ENCODE measurements at places on chromosomes 16 and 17.

DNA sequence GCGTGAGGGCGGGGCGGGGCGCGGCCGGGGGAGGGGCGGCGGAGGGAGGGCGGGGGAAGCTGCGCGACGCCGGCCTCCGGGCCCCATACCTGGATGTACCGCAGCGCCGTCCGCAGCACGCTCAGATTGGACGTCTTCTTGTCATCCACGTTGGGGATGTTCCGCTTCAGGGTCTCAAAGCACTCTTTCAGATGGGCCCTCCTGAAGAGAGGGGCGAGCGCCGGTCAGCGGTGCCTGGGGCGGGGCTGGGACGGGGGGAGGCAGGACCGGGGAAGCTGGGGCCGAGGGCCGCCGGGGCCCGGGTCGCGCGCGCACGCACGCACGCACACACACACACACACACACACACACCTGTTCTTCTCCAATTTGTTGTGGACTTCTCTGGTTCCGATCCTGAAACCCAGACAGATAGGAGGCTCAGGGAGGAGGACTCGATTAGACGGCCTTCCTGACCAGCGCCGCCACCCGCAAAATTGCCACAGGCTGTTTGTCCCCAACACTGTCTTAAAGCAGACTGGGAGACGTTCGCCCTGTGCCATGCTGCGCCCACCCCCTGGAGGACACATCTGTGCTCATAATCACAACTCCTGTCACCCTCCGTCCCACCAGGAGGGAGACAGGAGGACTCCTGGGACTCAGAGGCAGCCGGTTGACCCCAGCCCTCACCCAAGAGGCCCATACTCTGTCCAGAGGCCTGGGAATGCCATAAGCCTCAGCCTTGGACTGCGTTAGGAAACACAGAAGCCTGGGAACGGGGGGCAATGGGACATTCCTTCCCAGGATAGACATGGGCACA is 6.7 kb downstream of the MNT start:
- DNase-seq = no peak

GRCh38 chr16:88914750-88915368 is 48.4 kb upstream of the PABPN1L start:
- no peak for DNase-seq

- DNase-seq = no peak
Measured at GRCh38 chr16:74575807-74576643, 30.9 kb downstream of the GLG1 start.

DNA sequence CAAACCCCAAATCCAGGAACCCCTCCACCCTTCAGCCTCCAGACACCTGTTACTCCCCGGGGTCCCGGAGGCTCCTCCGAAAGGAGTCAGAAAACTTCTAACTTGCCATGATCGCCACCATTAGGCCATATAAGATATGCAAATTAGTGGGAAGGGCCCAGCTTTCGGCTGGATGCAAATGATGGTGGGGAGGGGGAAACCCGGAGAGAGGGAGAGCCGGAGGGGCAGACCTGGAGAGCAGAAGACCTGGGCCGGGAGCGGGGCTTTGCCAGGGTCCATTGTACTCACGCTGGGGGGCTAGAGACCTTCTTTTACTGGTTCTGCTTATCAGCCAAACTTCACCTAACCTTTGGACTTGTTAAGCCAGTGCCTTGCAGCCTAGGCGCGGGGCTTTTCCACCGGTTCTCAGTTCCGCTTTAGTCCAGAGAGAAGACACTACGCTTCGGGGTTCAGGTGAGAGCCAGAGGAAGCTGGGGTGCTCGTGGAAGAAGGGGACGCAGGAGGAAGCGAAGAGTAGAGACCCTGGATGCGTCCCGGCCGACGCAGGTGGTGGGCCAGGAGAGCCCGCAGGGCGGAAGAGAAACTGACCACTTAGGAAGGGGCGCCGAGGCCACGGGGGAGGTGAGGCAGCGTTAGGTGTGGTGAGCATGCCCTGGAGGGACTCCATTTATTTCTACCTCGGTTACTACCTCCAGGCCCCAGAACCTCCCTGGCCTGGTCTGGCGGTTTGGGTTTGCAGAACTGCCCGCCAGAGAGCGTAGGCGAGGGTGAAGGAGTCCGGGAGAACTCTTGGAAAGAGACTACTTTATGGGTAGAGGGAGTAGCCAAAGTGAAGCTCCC is at the start of gene HNF1B:
Gene HNF1B, minus strand, starts transcription at position 99 of the 840 bp plus-strand sequence. CDS start 175 bp downstream, outside the sequence.
- DNase-seq = no peak

DNA sequence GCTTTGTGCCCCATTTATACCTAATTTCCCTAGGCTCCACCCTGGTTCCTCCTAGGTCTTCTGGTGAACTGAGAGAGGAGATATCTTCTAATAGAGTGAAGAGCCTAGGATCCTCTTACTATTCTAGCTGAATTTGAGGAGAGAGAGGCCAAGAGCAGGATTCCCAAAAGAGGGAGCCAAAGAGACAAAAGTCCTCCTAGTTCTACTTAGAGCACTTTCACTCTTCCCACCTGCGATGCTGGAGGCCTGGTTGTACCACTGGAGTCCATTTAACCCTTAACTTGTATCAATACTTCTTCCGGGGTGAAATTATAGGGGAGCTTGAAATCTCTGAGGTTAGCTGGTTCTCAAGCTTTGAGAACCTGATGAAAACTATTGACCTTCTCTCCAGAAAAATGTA is 3.4 kb upstream of the SSH2 start:
- no peak for DNase-seq

DNA sequence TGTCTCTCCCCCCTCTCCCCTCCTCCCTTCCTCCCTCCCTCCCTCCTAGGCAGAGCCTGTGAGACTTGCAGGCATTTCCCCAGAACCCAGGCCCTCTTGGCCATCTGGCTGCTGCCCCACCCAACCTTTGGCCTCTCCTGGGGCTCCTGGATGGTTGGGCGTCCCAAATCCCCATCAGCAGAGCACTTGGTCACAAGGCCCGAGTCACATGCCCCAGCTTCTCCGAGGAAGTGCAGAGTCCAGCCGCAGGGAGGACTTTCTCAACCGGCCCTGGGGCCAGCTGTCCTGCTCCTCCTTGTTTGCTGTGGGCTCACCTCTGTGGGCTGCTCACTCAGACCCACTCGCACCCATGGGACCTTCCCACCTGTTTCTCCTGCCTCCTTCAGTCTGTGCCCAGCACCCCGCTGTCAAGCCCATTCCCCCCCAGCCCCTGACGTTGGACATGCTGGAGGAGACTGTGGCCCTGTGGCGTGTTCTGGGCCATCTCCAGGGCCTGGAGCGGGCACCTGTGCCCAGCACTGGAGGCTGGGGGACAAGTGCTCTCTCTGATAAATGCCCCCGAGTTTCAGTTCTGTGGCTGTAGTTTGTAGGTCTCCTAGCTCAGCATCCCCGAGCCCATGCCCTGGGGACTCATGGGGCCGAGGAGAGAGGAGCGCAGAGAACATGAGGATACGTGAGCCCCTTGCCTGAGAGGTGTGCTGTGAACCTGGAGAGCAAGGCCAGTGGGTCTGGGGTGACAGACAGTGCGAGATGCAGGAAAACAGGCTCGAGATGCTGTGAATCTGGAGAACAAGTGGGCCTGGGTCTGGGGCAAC is 42.3 kb upstream of the ZNF750 start:
- no peak for DNase-seq
